ENCODE measurements at places on chromosomes 2 and 18.

GRCh38 chr2:126623000-126623399 lies 33.0 kb upstream of the GYPC start:
- DNase-seq, result no peak

DNA sequence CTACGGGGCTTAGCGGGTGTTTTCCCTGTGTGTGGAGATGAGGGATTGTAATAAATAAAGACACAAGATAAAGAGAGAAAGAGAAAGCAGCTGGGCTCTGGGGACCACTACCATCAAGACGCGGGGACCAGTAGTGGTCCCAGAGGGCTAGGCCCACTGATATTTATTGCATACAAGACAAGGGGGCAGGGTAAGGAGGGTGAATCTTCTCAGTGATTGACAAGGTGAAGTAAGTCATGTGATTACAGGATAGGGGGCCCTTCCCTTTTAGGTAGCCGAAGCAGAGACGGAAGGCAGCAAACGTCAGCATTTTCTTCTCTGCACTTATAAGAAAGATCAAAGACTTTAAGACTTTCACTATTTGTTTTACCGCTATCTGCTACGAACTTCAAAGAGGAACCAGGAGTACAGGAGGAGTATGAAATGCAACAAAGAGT lies 4.5 kb upstream of the GAL3ST2 start:
- DNase-seq, result no peak

DNA sequence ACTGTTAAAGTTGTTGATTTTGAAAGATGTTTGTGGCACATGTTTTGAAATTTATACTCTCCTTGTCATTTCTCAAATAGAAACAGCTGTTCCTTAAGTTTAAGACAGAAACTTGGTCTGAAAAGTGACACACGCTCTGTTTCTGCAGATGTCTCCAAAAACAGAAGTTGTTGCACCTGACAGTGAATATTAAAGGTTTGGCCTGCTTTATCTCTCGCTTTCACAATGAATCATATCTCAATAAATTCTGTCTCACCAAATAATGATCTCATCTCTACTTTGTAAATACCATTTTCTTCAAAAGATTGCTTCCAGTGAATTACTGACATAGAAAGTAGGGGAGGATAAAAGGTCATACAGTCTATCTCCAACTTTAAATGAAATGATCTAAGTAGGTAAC lies 294.9 kb upstream of the SYT4 start:
- no peak for DNase-seq

- no peak for DNase-seq
These were observed 22.4 kb downstream of the PTPN2 start for GRCh38 chr18:12861637-12862036.

DNA sequence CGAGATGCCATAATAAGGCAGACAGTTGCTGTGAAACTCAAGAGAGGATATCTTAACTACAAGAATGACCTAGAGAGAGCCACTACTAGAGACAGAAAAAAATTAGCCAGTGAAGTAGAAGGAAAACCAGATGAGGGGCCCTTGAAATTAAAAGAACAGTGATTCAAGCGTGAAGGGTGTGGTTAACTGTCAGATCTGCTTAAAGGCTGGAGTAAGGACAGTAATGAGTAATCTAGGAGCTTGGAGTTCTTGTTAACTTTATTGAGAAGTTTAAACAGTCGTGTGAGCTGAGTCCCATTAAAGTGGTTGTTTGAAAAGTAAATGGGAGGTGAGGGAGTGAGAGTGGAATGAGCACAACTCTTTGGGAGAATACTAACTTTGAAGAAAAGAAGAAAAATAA lies 21.3 kb downstream of the PIGN start:
- DNase-seq, result no peak

- no peak for DNase-seq
These were observed 765 bp upstream of the LHCGR start for GRCh38 chr2:48756289-48756688.

GRCh38 chr18:25243257-25243656 lies 108.7 kb downstream of the ZNF521 start:
- no peak for DNase-seq

GRCh38 chr2:64919261-64919660 lies 69.9 kb upstream of the SLC1A4 start:
- DNase-seq, result no peak

DNA sequence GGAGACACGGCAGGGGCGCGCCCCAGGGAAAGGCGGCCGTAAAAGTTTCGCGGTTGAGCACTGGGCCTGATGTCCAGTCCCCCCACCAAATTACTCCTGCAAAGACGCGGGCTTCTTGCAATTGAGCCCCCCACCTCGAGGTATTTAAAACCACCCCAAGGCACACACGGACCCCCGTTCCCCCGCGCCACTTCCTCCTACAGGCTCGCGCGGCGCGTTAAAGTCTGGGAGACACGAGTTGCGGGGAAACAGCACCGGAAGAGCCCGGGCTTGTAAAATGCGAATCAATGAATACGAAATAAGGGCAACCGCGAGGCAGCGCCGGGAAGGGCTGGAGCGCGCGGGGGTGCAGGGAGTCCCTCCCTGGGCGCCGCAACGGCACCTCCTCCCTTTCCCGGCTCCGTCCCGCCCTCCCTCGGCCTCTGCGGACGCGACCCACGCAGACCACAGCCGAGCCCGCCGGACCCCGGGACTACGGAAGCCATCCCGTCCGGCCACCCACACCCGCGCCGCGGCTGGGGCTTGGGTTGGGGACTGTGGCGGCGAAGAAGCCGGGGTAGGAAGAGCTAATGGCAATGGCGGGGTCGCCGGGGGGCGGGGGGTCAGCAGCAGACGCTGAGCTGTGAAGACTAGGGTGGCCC lies 918 bp upstream of the NETO1 start:
- DNase-seq, result no peak

GRCh38 chr2:110729106-110729505 lies 3.3 kb upstream of the ACOXL start:
- DNase-seq, result no peak

DNA sequence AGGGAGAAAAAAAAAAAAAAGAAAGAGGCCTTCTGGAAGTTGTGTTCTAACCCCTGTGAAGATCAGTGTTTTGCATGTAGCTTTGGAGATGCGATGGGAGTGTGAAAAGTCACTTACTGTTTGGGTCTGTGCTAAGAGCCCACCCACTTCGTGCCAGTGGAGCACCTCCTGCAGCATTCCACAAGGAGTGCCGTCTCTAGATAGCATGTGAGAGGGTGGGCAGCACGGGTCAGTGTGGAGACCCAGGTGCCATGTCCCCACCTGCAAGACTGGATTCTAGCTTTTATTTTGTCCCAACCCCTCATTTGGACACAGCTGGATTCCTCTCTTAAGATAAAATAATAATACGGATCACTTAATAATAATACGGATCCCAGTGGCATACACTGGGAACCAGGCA lies 12.5 kb upstream of the TMEM185B start:
- no peak for DNase-seq

DNA sequence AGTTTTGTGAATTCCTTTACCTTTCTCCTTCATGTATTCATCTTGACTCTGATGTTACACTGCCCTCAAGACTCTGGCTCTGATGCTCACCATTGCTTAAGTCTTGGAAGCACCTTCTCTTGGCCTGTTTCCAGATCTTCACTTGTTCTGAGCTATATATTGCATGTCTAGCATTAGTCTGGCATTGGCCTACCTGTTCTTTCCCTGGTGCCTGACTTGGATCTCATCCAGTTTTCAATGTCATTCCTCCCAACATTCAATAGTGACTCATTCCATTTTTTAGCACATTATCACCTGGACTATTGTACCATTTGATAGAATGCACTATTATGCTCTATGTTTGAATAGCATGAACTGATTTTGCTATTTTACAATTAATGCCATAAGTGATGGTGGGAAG lies 127.3 kb upstream of the NYAP2 start:
- DNase-seq, result no peak

DNA sequence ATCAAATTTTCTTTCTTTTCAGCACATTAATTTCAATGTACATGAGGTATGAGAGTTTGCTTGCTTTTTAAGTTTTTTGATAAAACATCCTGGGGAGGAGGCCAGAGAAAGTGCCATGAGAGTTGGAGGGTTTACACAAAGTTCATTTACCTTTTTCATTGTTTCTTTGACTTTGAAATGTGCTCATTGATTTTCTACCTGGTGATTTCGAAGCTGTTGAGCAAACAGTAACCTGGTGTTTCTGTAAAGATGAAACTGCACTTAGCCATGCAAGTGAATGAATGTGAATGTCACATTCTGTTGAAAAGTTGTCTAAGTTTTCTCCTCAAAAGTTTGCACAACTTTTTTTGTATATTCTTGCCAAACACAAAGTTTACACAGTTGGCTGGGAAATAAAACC lies 797.0 kb downstream of the METTL4 start:
- DNase-seq, result no peak

GRCh38 chr18:272650-273049 lies 4.8 kb upstream of the THOC1 start:
- no peak for DNase-seq

- no peak for DNase-seq
These were observed 1127.0 kb upstream of the CRIM1 start for GRCh38 chr2:35228584-35228983.

- no peak for DNase-seq
These were observed 96.1 kb upstream of the ZNF397 start for GRCh38 chr18:35144698-35145097.

DNA sequence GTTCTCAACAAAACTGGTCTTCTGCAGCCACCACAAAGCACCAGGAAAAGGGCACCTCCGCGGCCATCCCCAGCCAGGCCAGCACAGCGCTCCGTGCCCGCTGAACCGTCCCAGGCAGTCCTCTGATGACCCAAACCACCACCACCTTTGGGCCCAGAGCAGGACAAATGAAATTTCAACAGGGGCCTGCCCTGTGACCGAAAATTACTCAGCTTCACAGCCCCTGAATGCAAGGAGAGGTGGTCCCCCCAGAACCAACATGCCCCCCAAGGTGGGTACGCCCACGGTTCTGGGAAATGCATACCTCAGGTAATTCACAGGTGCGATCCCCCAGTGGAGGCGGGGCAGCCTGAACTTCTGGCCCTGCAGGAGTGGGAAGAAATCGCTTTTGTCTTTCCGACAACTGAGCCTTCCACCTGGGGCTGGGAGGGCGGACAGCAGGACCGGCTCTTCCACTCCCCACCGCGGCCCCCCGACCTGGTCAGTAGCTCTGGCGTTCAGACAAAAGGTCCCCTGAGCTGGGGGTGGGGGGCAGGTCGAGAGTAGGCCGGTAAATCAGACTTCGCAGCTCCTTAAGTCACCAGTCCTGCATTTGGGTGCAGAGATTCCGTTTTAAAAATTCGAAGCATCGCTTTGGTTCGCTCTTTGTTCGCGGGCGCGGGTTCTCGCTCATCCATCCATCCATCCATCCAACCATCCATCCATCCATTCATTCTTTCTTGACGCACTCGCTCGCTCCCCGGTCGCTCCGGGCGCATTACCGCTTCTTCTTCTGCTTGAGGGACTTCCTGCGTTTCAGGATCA lies 1.4 kb downstream of the ARL4C start:
- no peak for DNase-seq

- DNase-seq, result no peak
These were observed 293.0 kb downstream of the GRB14 start for GRCh38 chr2:164328310-164328709.

DNA sequence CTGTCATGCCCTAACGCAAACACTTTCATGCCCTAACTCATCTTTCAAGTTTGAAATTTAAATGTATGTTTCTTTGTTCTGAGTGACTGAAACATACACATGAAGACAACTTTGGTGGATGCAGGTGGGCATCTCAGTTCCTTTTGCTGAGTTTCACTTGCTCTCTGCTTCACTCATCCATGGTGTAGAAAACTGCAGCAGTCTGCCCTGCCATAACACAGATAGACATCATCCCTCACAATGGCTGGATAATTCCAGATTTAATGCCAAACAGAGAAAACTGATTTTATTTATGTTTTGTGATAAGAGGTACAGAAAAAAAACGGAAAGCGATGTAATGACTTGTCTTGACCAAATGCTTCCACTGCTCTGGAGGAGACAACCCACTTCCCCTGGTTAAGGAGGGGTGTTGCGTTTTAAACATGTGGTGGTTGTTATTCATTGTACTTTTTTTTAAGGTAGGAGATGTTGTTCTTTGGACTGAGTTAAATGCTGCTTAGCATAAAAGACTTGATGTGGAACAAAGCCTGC lies 70.4 kb downstream of the RHBDD1 start:
- DNase-seq, result no peak

DNA sequence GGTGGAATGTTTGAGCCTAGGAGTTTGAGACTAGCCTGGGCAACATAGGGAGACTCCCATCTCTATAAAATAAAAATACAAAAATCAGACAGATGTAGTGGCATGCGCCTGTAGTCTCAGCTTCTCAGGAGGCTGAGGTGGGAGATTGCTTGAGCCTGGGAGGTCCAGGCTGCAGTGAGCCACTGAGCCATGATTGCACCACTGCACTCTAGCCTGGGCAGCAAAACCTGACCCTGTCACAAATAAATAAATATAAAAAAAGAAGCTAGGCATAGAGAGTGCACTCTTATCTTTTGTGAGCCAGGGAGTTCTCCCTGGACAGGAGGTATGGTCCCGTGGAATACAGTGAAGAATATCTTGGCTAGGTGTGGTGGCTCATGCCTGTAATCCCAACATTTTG lies 11.0 kb upstream of the KYNU start:
- no peak for DNase-seq

- no peak for DNase-seq
These were observed 68.3 kb downstream of the SPTBN1 start for GRCh38 chr2:54524226-54524991.

- DNase-seq, result no peak
These were observed 153.6 kb downstream of the MTCL1 start for GRCh38 chr18:8858888-8859511.

DNA sequence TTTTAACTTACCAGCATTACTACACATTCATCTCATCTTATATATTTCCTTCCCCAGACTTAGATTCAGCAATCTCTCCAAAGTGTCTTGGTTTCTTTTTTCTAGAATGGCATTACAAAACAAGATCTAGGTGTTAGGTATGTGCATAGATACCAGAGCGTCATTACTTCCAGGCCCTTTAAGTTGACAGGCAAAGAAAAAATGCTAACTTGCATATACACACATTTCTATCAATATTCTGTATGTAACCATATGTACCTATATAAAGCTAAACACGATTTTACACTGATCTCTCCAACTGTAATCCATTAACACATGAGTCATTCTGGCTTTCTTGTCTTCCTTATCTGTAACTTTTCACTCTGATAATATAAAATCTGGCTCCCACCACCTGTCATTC lies 503.8 kb upstream of the NRXN1 start:
- DNase-seq, result no peak

GRCh38 chr2:101900375-101900774 lies 91.4 kb upstream of the IL1R2 start:
- no peak for DNase-seq

- no peak for DNase-seq
These were observed 165.5 kb downstream of the GFPT1 start for GRCh38 chr2:69221512-69221911.

- no peak for DNase-seq
These were observed 38.2 kb downstream of the CERS6 start for GRCh38 chr2:168494190-168494711.

GRCh38 chr2:164887434-164888144 lies 46.0 kb upstream of the COBLL1 start:
- no peak for DNase-seq

- no peak for DNase-seq
These were observed 187.8 kb upstream of the ALPP start for GRCh38 chr2:232190796-232191195.

- DNase-seq, result no peak
These were observed 337.4 kb upstream of the PIK3C3 start for GRCh38 chr18:41617647-41618046.

GRCh38 chr2:10410823-10411437 lies 37.2 kb downstream of the ODC1 start:
- DNase-seq, result no peak

Data from activated gamma-delta T cell treated with anti-CD3 and anti-CD28 coated beads, Interleukin-2, amount 50 U/mL, for 16 hours (primary cell).